ENCODE measurements at places on chromosomes 11 and 22.

GRCh38 chr11:68229601-68230000 lies 16.5 kb upstream of the KMT5B start:
- no peak for DNase-seq

GRCh38 chr22:21622011-21622918 lies 7.6 kb downstream of the YDJC start:
- no peak for DNase-seq

DNA sequence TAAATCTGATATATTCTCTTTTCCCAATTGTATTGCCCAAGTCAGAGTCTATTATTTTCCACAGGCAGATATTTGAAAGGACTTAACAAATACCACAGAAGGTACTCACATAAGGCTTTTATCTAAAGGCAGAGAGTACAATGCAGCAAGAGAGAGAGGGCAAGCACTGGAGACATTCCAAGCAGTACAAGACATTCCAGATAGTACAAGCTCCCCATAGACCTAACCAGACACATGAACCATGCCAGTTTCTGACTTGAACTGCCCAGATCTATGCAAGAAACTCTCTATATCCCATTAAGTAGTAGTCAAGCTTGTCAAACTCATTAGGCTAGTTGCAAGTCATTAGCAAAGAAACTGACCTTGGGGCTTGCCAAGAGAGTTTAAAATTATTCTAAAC lies 11.2 kb upstream of the MS4A6E start:
- DNase-seq = no peak

GRCh38 chr11:12103411-12104225 lies 6.8 kb upstream of the MICAL2 start:
- DNase-seq = no peak

DNA sequence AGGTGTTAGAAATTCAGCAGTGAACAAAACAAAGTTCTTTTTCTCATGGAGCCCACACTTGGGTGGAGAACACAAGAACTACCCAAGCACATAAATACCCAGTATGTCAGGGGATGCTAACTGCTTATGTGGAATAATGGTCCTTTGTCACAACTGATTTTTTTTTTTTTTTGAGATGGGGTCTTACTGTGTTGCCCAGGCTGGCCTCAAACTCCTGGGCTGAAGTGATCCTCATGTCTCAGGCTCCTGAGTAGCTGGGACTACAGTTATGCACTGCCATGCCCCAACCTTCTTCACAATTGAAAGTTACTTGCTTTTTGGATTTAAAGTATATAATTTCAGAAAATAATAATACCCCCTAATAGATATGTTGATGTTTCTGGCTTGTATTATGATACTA lies 122.6 kb upstream of the RASSF10 start:
- no peak for DNase-seq

DNA sequence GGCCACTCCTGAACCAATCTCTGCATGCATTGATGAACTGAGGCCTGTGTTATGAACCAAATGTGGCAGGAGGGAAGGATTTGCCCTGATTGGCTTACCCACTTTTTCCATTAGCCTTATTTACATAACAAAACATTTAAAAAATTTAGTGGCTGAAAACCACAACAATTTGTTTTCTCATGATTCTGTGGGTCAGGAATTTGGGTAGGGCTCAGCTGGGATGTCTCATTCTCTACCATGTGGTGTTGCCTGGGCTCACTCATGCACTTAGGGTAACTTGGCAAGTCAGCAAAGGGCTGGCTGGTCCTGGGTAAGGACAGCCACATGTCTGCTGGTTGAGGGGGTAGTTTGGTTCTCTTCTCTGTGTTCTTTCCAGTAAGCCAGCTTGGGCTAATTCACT lies 35.1 kb upstream of the CYP2R1 start:
- DNase-seq = no peak

DNA sequence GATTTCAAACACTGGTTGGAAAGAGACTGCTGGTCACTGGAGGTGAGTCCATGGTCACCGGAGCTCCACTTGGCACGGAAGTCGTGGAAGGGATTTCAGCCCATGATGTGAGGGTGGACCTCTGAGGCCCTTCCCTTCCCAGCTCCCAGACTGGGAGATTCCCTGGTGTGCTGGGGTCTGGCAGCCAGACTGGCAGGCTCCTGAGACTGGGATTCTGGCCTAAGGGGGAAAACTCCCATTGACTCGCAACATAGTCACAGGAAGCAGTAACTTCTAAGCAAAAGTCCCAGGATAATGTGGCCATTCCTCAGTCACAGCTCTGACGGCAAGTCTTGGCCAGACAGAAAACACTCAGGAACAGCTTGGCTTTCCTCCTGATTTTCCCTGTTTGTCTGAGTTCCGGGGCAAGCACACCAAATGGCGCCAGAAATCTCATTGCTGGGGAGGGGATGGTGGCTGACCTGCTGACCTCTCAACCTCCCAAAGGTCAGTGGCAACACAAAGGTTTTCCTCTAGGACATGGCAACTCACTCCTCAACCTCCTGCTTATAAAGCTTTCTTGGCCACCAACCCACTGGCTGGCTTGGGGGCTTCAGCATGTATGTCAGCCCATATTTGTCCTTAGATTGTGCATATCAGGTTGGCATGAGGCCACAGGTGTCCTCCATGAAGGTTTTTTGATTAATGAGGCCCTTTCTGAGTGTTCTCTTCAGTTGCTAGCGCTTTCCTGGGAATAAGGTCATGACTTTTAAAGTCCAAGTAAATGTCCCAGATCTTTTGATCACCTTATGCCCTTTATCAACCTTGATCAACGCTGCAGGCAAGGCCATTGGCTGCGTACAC lies 99.5 kb downstream of the CCDC81 start:
- no peak for DNase-seq

- no peak for DNase-seq
Measured at GRCh38 chr22:26857169-26857568, 199.8 kb downstream of the MIAT start.

DNA sequence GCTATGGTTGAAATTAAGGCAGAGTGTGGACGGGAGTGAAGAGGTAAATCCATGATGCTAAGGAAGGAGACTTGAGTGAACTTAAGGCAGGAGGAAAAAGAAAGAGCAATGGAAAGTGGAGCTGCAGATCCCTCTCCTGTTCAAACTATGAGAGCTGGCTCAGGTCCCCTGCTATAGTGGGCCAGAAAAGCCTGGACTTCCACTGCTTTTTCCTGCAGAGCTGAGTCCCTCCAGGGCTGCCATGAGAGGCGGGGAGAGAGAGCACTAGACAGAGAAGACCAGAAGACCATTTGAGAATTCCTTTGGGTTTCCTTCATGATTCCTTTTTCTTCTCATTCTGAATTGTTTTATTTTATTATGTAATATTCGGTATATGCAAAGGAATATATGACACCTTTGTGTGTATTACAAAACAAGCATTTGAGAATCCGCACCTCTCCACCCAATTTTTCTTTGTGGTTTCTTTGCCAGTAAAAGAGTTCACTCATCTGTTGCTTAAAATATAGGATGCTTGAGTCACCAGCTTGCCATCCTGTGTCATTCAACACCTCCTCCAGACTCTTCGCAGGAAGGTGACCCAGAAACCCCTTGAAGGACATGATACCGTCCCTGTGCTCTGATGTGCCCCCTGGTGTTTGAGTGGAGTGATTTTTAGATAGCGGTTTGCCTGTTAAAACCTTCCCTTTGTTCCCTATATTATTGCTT lies 24.4 kb downstream of the SREBF2 start:
- DNase-seq = no peak

DNA sequence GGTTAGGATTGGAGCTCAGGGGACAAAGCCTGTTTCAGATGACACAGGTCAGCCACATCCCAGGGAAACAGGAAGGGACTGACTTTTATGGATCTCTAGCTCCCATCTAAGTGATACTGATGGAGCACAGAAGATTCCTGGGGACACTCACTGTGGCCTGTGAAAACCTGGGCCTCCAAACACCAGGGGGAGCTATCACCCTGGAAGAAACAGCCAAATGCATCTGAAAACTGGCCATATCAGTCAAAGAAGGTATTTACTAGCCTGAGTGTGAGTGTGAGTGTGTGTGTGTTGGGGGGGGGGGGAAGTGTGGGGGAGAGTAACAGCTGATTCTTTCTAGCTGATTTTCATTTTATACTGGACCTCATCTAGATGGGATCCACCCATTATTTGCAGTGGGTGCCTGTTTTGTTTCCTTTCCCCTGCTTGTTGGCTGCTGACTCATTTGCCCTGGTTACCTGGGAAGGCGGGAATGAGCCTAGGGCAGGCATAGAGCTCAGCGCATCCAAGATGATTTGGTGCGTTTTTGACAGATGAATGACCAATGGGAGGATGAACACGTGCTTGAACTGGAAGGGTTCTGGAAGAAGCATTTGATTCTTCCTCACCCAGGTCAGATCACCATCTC lies 284.0 kb downstream of the KIRREL3 start:
- peak; percentile 20 for DNase-seq

- peak; percentile 10 for DNase-seq
Measured at GRCh38 chr11:56783448-56784041, 35.0 kb upstream of the OR9G4 start.

DNA sequence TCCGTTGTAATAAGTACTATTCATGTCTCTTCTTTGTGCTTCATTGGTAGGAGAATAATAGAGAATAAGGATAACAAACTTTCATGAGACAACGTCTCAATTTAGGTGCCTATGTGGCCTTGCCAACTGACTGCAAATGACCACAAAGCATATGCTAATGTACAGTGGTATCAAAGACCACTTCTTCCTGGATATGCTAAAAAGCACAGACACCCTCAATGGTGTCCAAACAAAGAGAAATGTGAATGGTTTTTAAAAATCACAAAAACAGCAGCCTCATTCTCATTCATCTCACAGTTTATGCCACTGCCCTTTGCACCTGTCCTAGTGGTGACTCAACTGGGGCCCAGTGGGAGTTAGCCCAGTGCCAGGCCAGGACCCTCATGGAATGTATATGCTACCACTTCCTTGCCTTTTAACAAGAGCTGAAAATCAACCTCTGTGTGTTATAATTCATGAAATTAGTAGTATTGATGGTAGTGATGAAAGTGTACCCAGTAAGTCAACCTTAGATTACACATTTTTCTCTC lies 65.2 kb upstream of the MTMR2 start:
- DNase-seq = no peak

GRCh38 chr22:43100225-43100624 lies 10.3 kb upstream of the BIK start:
- no peak for DNase-seq

GRCh38 chr11:114166362-114166761 lies 106.9 kb downstream of the ZBTB16 start:
- no peak for DNase-seq

All from fibroblast of skin of left quadriceps (primary cell).